GM18507 (cell line): ENCODE measurements at places on chromosomes 2 and 18.

- no peak for DNase-seq
Measured at GRCh38 chr18:59273759-59274532, 692 bp upstream of the RAX start.

GRCh38 chr2:8352296-8352695, 329.6 kb upstream of the ID2 start:
- no peak for DNase-seq

GRCh38 chr18:28855524-28855923, 678.6 kb upstream of the CDH2 start:
- no peak for DNase-seq

- DNase-seq = no peak
Measured at GRCh38 chr2:215904101-215904500, 109.2 kb downstream of the MREG start.

DNA sequence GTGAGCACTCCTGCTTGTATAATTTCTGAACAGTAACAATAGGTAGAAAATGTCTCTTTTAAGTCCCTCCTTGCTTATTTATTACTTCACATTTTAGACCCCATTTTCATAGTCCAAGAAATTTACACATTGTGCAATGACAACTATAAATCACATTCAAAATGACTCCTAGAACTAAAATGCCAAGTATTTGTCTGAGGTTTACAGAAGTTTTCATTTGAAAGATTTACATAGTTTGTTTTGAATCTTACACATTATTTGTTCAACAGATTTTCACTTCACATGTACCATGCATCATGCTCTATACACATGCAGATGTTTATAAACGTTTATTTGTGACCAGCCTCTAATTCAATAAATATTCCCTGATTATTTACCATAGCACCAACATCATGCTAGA, 15.7 kb upstream of the TRIB2 start:
- no peak for DNase-seq

- no peak for DNase-seq
Measured at GRCh38 chr2:84969511-84970209, 1.3 kb upstream of the KCMF1 start.

GRCh38 chr18:32674491-32674890, 98.3 kb downstream of the KLHL14 start:
- DNase-seq = no peak

DNA sequence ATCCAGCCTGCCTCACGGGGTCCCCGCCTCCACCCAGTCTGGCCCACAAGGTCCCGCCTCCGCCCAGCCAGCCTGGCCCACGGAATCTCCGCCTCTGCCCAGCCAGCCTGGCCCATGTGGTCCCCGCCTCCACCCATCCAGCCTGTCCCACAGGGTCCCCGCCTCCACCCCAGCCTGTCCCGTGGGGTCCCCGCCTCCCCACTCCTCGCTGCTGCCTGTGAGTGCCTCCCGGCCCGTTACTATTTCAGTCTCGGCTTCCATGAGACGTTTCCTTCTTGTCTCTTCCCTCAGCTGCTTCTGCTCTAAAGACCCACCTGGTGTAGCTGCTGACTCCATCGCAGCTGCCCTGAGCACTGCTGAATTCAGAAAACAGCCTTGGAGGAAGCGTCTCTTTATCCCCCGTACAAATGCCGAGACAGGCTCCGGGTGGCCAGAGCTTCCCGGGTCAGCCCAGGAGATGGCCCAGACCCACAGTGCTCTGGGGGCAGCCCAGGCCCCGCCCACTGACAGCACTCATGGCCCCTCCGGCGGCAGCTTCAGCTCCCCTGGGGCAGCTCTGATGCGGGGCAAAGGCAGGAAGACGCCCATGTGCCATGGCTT, 69.8 kb downstream of the NFATC1 start:
- DNase-seq = no peak

DNA sequence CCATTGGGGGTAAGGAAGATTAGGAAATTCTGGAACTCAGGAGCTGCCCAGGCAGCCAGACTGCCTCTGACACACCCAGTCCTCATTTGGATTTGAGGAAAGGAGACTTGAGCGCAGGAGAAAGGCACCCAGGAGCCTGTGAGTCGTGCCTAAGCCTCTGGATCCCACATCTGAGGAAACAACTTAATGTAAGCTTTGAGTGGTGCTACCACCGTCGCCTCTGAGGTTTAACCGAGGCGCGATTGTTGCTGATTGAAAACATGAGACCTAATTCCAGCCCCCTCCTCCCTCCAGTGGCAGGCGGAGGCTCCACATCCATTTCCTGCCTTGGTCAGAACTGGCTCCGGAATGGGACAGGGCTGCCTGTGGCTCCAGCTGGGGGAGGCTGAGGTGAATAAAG, 176.7 kb upstream of the PKDCC start:
- DNase-seq = no peak

DNA sequence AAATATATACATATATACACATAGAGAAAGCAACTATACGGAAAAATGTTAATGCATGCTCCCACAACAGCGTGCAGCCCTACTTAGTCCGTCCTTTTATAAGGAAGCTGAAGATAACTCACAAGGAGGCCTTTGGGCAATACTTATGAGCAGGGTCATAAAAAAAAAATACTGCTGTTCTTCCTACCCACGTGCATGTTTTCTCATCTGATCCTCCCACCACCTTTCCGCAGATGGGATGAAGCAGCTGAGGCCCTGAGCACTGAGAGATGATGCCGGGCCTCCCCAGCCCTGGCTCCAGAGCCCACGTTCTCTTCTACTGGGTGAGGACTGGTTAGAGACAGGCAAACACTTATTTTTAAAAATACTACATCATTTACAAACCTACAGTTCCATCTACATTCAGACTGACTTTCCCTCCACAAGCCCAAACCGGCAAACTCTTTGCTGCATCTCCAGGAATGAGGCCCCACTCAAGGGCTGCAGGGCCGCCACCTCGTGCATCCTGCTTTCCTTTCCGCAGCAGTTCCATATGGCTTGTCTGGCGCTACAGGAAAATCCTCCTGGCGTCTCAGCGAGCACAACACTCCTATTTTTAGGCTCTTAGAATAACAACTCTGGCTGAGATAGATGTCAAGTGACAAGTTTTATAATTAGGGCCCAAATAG, 41.6 kb downstream of the TBC1D8 start:
- DNase-seq = no peak

GRCh38 chr2:226780431-226780830, 19.2 kb downstream of the IRS1 start:
- no peak for DNase-seq

DNA sequence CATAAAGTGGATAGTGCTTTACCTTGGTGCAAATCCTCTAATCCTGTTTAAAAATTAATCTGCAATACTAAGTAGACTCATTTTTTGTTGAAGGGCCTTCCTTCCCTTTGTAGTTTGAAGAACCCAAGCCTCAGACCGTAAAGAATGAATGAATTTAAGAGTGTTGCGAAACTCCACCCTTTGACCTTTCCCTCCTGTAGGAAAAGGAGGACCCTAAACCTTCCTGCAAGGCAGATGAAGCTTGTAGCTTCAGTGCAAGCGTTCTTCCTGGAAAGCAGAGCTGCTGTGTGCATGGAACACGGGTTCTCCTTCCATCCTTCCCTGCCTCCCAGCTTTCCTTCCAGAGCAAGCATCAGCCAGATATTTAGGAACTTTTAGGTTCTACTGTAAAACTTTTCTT, 1.7 kb downstream of the IMPA2 start:
- no peak for DNase-seq

DNA sequence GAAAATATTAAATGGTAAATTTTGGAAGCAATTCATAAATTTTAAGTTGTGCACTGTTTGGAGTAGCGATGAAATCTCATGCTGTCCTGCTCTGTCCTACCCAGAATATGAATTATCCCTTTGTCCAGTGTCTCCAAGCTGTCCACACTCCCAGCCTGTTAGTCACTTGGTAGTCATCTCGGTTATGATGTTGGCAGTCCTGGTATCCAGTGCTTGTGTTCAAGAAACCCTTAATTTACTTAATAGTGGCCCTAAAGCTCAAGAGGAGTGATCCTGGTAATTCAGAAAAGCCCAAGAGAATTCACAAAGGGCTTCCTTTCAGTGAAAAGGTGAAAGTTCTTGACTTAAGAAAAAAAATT, 71.8 kb upstream of the STAM2 start:
- DNase-seq = no peak

GRCh38 chr2:219486380-219486959, 12.2 kb upstream of the GMPPA start:
- DNase-seq = no peak

- no peak for DNase-seq
Measured at GRCh38 chr2:161416708-161417437, 776 bp downstream of the TBR1 start.

DNA sequence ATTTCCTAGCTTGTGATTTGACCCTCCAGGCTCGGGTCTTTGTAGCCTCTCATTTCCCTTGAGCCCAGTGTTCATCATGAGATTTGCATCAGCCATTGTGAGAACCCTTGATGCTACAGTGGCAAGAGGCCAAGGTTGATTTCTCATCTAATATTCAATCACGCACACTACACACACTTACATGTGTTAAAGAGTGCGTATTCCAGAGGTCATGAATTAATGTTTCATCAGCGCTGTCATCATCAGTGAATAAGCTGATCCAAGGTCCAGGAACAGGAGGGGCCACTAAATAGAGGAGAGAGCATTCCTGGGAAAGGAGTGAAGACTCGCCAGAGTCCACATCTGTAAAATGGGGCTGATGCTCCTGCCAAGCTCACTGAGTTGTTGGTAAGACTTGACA, 276.1 kb upstream of the SIX2 start:
- no peak for DNase-seq

GRCh38 chr2:65368468-65368867, 63.9 kb downstream of the SPRED2 start:
- DNase-seq = no peak

DNA sequence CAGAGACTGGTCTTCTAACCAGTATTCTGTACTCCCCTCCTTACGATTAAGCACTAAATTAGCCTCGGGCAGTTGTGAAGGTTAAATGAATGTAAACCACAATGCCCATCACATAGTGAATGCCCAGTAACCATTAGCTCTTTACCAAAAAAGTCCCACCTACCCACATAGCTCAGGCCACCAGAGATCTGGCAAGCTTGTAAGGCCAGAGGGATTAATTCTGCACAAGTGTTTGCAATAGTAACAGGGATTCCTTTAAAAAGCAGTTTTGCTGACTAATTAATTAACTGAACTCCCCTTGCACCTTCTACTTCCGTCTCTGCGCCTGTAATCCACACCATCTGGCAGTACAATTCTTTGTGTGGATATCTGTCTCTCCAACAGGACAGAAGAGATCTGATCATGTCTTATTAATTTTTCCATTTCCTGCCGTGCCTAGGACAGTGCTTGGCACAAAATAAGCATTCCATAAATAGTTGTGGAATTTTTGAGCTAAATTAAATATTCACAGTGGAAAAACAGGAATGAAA, 36.2 kb upstream of the IGFBP2 start:
- DNase-seq = no peak

DNA sequence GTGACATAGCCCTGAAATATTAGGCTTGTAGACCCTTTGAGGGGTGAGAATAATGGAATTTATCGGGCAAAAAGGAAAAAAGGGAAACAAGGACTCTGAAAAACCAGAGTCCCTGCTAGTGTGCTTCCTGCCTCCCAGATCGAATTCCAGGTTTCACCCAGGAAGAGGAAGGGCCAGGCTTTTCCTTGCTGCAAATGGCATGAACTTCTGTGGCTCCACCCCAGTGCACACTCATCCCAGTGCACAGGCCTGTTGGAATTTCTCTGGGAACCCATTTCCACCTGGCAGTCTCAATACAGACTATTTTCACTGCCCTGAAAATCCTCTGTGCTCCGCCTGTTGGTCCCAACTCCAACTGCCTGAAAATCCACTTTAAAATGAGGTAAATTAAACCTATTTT, 29.9 kb downstream of the C18orf54 start:
- DNase-seq = no peak

GRCh38 chr2:11768946-11769345, 22.5 kb downstream of the LPIN1 start:
- DNase-seq = no peak

DNA sequence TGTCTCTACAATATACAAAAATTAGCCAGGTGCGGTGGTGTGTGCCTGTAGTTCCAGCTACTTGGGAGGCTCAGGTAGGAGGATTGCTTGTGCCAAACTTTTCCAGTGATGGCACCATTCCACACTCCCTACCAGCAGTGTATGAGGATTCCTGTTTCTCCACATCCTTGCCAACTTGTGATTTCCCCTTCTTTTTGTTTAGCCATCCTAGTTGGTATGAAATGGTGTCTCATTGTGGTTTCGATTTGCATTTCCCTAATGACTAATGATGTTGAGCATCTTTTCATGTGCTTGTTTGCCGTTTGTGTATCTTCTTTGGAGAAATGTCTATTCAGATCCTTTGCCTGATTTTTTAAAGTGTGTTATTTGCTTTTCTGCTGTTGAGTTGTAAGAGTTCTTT, 41.0 kb downstream of the EPB41L5 start:
- no peak for DNase-seq

DNA sequence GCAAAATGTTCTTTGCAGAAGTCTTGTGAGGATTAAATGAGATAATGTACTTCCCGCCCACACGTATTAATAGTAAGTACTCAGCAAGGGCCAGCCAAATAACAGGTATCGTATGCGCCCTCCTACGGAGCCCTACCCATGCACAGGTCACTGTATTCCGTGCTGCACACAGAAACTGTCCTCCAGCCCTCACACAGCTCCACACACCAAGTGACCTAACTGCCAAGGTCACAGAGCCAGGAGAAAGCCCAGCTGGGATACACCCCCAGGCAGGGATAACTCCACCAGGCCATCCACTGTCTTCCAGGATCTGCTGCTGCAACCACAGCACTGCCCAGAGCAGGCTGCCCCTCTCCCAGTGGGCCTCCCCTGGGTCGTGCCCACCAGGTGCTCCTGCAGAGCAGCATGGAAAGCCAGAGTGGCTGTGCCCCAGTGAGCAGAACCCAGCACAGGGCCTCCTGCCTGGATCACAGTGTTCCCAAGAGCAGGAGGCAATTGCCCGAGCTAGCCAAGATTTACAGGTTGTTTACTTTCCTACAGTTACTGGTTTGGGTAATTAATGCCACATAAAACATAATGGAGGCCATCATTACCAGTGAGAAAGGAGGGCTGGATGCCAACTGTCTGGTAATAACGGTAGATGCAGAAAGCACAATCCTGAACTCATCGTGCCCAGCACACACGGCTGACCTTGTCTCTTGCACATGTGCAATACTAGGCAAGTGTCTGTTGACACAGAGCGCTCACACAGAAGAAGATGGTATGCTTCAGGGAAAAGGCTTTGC, 24.4 kb downstream of the TFCP2L1 start:
- no peak for DNase-seq

- no peak for DNase-seq
Measured at GRCh38 chr2:30225131-30225762, 6.1 kb upstream of the LBH start.

- DNase-seq = no peak
Measured at GRCh38 chr2:232974396-232974795, 38.7 kb downstream of the NGEF start.

GRCh38 chr18:8724452-8724851, 19.1 kb downstream of the MTCL1 start:
- no peak for DNase-seq

GRCh38 chr2:234257859-234258561, 207.5 kb downstream of the SPP2 start:
- no peak for DNase-seq

DNA sequence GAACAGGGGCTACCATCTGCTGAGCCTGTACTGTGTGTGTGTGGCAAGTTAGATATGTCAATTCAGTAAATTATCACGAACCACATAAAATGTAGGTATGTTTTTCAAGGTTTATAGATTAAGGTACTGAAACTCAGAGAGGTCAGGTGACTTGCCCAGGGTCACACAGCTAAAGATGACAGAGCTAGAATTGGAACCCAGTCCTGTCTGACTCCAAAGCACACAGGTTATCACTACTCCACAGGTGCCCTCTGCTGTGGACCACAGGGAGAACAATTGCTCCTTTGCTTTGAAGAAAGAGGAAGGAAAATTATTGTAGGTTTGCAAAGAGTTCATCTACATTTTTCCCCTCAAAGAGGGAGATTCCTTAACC, 229.7 kb upstream of the AGAP1 start:
- no peak for DNase-seq
